ENCODE measurements at places on chromosomes 13 and 19.

- DNase-seq = no peak
Observed at GRCh38 chr19:29292562-29292961, 79.6 kb upstream of the UQCRFS1 start.

GRCh38 chr19:44903602-44904425, 1.8 kb upstream of the APOE start:
- peak; percentile 40 for DNase-seq

DNA sequence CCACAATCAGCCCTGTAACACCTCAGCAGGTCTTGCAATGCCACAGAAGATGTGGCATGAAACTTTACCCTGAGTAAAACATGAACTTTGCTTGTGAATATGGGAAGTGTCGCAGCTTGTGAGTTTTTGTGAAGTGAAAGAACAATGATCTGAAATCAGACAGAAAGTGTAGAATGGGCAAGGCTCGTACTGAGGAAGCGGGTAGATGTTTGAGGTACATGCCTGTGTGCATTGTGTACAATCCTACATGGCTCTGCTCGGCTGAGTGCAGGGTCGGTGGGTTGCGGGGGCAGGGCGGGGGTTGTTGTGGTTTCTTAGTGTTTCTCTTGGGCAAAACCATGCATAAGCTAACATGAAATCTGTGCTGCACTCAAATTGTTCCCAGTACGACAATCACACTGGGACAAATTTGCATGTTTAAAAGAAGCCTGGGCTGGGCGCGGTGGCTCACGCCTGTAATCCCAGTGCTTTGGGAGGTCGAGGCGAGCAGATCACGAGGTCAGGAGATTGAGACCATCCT, 1.1 kb downstream of the NLRP13 start:
- DNase-seq = no peak

DNA sequence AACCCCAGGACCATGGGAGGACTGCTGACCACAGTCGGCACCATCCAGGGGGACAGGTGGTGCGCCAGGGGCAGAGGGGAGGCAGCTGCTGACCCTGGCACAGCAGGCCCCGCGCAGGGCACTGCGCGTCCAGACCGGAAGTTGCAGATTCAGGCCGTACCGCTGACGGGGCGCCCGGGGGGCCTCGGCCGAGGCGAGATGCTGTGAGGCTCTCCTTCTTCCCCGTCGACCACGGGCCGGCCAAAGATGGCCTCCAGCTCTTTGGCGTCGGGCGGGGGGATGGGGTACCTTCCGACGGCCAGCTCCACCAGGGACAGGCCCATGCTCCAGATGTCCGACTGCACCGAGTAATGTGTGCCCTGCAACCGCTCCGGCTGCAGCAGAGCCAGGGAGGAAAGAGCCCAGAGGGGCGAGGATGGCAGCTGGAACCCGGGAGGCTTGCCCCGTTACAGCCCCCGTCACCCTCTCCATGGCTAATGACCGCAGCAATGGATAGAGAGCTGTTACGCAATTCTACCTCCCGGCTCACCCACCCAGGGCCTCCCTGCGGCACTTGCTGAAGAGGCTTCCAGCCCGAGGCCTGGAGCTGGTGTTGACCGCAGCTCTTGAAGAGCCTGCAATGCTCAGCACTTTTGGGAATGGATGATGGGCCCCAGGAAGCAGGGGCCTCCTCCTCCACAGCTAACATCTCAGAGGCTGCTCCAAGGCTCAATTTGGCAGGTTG, 24.7 kb downstream of the MAP2K2 start:
- no peak for DNase-seq

DNA sequence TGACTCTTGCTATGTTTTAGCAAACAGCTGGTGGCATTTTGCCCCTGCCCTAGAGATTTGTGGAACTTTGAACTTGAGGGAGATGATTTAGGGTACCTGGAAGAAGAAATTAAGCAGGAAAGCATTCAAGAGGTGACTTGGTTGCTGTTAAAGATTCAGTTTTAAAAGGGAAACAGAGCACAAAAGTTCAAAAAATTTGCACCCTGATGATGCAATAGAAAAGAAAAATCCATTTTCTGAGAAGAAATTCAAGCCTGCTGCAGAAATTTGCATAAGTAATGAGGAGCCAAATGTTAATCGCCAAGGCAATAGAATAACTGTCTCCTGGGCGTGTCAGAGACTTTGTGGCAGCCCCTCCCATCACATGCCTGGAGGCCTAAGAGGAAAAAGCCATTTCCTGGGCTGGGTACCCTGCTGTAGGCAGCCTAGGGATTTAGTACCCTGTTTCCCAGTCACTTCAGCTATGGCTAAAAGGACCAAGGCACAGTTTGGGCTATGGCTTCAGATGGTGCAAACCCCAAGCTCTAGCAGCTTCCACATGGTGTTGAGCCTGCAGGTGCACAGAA, 958.5 kb upstream of the MIR17HG start:
- no peak for DNase-seq

GRCh38 chr13:95485045-95485517, 67.4 kb upstream of the CLDN10 start:
- DNase-seq = no peak

- peak; percentile 68 for DNase-seq
Observed at GRCh38 chr19:45781214-45782161, 802 bp downstream of the DMPK start.

DNA sequence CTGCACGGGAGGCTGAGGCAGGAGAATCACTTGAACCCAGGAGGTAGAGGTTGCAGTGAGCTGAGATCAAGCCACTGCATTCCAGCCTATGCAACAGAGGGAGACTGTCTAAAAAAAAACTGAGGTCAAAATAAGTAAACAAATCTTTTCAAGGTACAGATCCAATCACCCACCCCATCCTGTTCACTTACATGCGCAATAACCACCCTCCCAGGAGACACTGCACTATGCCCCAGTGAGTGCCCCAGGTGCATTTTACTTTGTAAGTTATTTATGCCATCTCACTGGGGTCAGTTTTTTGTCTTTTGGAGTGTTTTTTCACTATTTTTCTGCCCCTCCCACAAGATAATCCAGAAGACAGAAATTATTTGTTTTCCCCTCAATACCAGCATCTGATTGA, 6.9 kb upstream of the ZNF253 start:
- DNase-seq = no peak

GRCh38 chr19:1767464-1767933, 14.2 kb downstream of the ONECUT3 start:
- no peak for DNase-seq

- DNase-seq = no peak
Observed at GRCh38 chr13:30157616-30157993, 149.7 kb downstream of the KATNAL1 start.

DNA sequence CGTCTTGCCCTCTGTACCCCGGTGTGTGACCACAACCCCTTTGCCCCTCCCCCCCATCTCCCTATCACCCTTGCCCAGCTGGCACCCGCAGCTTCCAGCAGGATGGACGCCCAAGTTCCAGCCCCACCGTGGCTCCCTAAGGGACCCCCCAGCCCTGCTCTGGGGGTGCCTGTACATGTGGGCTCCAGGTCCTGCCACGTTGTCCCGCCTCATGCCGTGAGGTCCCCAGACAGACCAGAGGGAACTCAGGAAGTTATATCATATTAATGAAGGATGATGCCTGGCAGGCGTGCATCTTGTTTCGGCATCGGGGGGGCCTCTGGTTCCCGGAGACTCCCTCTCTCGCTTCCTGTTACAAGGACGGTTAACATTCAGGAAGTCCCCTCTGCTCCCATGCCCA, 1.6 kb upstream of the PTGIR start:
- no peak for DNase-seq

GRCh38 chr13:49446473-49446872, 2.4 kb downstream of the SETDB2 start:
- no peak for DNase-seq

DNA sequence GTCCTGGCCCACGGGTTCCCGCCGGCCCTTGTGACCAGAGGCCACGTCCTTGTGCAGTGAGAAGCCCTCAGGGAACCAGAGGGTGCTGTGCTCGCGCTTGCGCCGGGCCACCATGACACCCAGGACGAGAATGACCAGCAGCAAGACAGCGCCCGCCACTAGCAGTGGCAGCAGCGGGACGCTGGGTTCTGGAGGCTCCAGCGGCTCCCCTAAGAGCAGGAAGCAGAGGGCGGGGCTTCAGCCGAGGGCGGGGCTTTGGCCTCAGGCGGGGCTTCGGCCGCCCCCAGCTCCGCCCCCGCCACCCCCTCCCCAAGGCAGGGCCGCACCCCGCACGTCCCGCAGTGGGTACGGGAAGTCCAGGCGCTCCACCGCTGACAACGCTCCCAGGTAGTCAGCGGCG, 30.4 kb downstream of the NOTCH3 start:
- DNase-seq = no peak

DNA sequence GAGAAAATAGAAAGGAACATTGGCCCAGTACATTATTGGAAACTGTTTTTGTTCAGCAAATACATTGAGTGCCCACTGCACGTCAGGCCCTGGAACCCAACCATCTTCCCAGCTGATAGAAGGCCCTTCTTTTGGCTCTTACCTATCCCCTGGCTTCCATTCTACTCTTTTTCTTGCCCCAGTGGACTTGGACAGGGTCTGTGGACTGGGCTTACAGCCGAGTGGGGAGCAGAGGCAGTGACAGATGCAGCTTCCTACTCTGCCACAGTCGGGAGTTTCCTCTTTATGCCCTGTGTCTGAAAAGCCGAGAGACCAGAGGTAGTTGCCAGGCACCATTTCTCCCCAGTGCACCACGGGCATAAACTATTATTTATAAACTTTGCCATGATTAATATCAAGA, 70.4 kb downstream of the ARHGAP35 start:
- DNase-seq = no peak

DNA sequence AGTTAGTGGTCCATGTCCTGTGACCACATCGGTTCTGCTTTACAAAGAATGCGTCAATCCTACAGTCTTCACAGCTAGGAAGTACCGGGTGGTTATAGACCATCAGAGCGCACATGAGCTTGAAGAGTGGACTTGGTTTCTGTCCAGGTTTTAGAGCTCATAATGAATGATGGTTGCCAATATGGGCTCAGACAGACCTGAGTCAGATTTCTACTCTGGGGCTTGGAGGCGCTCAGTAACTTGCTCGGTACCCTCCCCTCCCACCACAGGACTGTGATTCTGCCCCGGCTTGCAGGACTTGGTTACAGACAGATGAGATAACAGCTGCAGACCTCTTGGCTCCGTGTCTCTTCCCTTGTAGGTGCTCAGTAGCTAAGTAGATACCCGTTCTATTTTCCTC, 284.7 kb downstream of the TSHZ3 start:
- no peak for DNase-seq

- no peak for DNase-seq
Observed at GRCh38 chr13:72495681-72496080, 231.7 kb downstream of the MZT1 start.

GRCh38 chr13:112456138-112457056, 80.2 kb downstream of the SPACA7 start:
- no peak for DNase-seq

- no peak for DNase-seq
Observed at GRCh38 chr19:9945319-9945966, 9.1 kb upstream of the OLFM2 start.

DNA sequence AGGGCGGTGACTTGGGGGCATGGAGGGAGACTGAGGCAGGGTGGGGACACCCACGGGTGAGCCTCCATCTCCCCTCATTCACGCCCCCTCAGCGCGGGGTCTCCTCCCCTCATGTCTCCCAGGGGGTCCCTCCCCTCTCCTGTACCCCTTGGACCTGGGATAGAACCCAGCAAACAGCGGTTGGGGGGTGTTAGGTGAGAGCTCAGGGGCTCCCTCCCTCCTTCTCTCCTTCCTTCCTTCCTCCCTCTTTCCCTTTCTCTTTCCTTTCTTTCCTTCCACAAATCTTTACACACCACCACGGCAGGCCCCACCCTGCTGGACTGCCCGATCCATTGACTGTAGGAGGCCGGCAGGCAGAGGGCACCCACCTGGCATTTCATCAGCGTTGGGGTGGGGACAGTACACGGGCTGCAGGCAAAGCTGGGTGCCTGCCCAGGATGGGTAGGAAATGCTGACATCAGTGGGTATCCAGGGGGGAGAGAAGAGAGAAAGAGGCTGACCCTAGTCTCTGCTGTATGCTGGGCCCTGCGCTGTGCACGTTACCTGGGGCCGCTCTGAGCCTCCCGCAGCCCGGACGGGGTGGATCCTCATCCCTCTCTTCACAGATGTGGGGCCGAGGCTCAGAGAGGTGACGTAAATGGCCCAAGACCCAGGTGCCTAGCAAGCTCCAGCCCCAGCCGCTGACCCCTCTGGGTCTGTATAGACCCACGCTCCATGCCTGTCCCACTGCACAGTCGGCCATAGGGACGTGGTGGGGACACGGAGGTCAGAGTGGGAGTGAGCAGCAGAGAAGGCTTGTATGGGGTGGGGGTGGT, 3.5 kb downstream of the SSC5D start:
- no peak for DNase-seq

DNA sequence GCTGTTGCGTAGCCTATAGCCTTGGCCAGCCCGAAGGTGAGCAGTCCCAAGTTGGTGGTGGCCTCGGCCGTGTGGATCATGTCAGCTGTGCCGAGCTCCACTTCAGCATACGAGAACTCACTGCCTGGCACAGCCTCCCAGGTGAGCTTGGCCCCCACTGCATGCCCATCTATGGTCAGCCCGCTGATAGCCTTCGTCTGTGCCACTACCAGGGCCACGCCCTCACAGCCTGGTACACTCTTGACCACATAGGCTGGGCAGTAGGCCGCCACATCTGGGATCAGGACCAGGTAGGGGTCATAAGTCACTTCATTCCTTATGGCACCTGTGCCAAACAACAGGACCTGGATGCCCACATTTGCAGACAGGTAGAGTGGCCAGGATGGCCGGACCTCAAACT, 7.4 kb downstream of the FCGBP start:
- DNase-seq = no peak

GRCh38 chr13:69109891-69110525, 997.6 kb upstream of the ATXN8OS start:
- DNase-seq = no peak

DNA sequence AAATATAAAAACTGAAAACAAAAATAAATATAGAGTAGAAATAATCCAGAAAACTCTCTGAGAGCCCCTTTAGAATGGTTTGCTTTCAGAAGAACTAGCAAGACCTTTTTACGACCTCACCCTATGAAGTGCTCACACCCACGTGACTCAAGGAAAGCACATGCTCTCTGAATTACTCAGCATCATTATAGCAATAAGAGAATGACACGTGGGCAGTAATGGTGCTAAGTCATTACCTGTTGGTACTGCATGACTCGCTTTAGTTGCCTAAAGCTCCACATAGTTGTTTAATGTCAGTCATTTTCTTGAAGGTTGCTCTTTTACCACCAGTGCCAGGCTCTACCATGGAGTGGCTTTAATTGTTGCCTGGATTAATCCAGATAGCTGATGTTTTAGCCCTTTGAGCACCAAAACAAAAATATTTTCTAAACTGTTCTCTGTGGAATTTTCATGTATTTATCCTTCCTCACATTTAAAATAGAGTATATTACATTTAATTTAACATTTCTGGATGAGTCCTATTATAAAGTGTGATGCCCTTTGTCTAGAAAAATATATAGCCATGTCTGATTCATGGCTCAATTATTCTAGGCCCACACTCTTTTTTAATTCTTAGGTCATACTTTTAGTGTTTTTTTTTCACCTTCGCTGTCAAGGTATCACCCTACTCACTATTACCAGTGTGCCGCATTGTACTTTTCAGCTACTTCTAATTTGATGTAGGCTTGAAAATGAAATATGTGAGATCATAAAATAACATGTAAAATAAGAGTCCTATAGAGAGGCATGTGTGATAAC, 56.8 kb downstream of the THSD1 start:
- DNase-seq = peak; percentile 94

GRCh38 chr13:35796623-35797022, 320.1 kb upstream of the MAB21L1 start:
- no peak for DNase-seq

Measured in SW480 (cell line).